Neural crest cell (in vitro differentiated cells): ENCODE measurements at places on chromosomes 6 and 20. TPM values are rescaled to one million over a fixed set of nuclear protein-coding genes. Genes with fewer than 3 reads are reported as not detected.

The APOM gene
- 3.8 and 4.2 TPM in 2 replicates for total RNA-seq

The XRN2 gene
- 101 and 102 TPM in 2 replicates for total RNA-seq

The RXRB gene
- total RNA-seq = 31.8 and 33.1 TPM in 2 replicates

The NTSR1 gene
- not detected in 2 replicates for total RNA-seq

The SIRPD gene
- not detected in 2 replicates for total RNA-seq

The SPAG4 gene
- 2.3 and 3.1 TPM in 2 replicates for total RNA-seq

The NT5E gene
- total RNA-seq = 0.28 and 0.43 TPM in 2 replicates

The MYLK2 gene
- 1.6 and 1.8 TPM in 2 replicates for total RNA-seq
